ENCODE measurements at places on chromosomes 7 and 10.

- no peak for DNase-seq
Measured at GRCh38 chr10:124253006-124253405, 159.6 kb upstream of the CHST15 start.

DNA sequence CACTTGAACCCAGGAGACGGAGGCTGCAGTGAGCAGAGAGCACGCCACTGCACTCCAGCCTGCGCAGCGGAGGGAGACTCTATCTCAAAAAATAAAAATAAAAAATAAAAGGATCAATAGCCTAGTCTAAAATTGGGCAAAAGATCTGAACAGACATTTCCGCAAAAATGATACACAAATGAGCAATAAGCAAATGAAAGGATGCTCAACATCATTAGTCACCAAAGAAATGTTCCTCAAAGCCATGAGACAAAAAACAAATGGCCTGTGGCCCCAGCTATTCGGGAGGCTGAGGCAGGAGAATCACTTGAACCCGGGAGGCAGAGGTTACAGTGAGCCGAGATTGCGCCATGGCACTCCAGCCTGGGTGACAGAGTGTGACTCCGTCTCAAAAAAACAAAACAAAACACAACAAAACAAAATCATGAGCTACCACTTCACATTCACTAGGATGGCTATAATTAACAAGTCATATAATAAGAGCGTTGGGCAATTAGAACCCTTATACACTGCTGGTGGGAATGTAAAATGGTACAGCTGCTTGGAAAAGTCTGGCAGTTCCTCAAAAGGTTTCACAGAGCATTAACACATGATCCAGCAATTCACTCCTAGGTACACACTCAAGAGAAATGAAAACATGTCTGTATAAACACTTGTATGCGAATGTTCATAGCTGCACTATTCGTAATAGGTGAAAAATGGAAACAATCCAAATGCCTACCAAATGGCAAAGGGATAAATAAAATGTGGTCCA, 3.1 kb downstream of the DAGLB start:
- no peak for DNase-seq

DNA sequence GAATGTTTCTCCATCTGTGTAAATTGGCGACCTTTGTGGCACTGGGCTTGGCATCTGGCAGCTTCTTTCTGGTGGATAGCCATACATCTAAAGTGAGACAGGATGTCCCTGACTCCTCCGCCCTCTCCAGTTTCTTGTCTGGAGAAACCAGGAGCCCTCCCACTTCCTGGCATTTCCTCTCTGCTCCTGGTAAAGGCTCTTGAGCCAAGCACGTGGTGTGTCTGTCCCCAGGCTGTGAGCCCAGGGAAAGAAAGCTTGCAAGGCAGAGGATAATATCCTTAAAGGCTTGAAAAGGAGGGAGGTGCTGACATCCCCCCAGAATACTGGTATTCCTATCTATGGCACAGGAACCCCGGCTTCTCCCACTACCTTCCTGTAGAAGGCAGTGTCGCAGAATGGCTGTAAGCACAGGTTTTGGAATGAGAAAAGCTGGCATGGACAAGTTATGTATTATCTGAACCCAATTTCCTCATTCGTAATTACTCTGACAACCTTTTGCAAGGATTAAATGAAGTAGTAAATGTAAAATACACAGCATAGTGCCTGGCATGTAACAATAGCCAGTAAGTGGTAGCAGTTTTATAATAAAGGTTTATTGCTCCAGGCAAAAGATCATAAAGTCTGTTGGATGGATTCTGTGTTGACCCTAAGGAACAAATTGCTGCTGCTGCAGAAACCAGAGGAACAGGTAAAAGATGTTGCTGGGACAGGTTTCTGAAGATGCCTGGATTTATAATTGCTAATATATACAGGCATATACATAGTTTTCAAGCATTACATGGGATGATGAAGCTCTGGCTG, 11.8 kb upstream of the ACSL5 start:
- DNase-seq = no peak

DNA sequence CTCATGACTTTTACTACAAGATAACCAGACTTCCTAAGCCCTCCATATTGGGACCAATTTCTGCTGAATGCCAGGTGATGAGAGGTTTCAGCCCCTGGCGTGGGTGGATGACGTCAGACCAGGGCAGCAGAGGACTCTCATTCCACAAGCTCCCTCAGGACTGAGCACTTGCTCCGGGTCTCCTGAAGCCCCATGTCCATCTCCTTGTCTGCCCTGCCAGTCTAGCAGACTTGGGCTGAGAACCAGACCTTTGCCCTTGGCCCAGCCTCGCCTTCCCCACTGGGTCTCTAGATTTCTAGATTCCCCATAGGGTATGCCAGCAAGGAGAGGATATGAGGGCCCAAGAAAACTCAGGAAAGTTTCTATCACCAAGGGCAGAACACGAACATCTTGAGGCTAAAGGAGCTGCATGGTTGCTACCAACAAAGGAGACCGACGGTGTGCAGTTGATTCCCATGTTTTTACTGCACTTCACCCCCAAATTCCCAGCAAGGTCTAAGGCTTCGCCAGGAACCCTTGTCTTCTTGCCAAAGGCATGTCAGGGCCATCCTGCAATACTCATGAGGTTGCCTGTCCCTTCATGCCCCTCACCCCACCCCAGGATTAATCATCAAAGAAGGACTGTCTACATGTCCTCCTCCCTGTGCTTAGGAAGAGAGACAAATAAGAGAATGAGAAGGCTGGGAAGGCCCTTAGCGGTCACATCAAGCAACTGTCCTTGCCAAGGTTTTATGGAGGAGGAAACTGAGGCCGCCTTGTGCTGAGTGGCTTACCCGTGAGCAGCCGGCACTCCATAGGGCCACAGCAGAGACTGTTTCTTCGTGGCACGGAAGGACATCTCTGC, 96.5 kb upstream of the MACROH2A2 start:
- no peak for DNase-seq

DNA sequence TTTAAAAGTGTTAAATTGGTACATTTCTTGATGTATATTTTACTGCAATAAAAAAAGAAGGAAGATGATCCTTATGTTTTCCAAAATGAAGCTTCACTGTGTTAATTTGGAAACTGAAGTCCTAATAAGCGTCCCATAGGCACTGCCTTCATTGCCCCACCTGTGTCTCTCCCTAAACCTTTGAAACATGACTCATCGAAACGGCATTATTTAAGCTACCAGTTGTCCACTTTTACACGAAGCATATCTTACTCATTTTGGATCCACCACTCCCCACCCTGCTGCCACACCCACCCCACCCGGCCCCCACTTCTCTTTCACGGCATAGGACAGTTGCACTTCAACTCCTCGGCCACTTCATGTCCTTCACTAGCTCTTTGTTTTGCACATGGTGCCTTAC, 85.5 kb downstream of the KIAA1549 start:
- DNase-seq = no peak

GRCh38 chr7:45874408-45875131, 1.7 kb upstream of the CCDC201 start:
- no peak for DNase-seq

DNA sequence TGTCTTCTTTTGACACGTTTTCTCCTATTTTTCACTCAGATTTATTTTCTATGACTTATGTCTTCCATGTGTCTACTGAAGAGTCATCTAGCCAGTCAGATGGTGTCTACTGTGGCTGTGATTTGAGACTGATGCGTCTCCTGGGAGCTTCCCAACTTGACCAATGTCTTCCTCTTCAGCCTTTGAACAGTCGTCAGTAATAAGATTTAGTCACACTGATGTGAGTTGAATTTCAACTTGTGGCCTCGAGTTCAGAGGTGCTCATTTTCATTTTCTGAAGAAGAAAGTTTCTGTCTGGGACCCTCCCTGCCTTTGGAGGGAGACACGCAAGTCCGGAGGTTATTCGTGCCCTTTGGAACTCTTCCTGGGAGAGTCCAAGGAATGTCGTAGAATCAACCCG, 221.9 kb upstream of the INHBA start:
- no peak for DNase-seq

GRCh38 chr7:84612981-84613681, 418.5 kb upstream of the SEMA3A start:
- DNase-seq = no peak

GRCh38 chr10:4981722-4982471, 18.7 kb downstream of the AKR1C1 start:
- DNase-seq = no peak

DNA sequence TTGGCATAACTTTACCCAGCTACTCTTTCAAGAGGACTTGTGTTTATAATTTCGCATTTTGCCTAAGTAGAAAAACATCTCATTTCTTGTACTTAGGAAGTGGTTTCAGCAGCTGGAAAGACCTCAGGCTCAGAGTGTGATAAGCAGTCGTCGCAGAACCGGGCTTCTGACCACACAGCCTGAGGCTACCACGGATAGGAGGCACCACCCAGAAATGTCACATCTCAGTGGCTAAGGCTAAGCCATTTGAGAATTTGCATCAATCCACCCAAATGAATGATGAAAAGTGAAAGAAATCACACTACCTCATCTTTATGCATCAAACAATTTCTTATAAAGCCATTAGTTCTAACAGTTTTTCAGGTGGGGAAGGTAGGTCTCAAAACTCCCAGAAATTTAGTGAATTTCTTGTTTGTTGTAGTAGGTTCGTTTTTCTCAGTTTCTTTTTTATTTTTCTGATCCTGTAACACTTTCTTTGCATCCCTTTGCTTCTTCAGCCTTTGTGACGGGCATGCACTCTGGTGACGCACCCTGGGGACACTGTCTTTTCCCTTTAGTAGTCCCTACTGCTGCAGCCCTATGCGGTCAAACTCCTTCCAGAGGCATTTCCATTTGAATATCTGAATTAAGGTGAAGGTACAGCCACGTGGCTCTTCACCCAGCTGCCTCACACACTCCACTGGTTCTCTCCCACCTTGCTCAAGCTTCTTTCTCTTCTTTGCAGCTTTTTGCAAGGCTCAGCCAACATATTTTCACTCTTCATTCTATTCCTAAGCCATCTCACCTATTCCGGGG, 68.5 kb downstream of the MAP3K8 start:
- no peak for DNase-seq

- no peak for DNase-seq
Measured at GRCh38 chr7:51351661-51352060, 35.1 kb upstream of the COBL start.

GRCh38 chr10:132690401-132690800, 95.5 kb downstream of the NKX6-2 start:
- DNase-seq = no peak

DNA sequence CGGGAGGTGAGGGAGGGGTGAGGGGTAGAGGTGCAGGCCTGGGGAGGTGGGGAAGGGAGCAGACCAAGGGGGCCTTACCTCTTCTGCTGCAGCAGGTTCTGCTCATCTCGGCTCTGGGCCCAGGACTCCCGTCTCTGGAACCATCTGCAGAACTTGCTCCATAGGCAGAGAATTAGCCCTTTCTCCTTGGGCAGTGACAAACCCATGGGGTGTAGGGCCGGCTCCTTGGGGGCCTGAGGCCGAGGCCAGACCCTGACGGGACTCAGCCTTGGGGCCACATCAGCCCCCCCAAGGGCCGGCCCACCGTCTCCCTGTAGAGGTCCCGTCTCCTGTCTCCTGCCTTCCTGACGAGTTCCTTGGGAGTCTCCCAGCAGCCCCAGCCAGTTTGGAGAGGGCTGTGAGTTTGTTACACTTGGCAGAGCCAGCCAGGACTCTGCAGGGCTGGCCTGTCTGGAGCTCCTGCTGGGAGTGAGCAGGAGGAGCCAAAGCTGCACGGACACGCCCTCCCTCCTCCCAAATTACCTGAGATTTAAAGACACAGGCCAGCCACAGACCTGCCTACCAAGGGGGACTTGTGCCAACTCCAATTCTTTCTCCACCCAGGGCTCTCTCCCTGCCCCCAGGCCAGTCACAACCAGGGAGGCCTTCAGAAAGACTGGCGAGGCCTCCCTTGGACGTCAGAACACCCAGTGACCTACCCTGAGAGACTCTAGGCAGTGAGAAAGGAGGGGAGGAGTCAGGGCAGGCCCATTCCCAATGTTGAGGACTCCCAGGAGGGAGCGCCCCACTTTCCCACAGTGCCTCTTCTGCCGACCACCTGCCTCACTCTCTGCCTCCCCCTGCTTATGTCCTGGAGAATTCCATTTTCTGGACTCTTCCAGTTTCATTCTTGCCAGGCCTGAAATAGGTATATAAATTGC, at the start of gene TRPV6:
Gene TRPV6 (minus strand): TSS at position 435 of the 920 bp plus-strand sequence.
- DNase-seq = no peak

- no peak for DNase-seq
Measured at GRCh38 chr10:48307711-48308018, 1.2 kb downstream of the MAPK8 start.

DNA sequence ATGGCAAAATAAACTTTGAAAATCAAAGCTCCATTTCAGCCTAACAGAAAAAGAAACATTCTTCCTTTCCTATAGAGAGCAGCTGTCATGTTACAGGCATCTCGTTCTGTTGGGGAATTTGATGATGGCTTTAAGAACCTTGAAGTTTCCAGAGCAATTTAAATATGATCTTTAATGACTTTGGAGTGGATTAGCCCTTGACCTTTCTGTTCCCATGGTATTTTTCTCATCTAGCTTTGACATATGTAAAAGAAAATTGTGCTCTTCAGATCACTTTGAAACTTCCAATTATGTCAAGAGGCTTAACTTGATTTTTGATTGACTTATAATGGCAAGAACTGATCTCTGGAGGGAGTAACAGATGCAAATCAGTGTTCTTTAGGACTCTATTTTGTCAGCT, 157.6 kb upstream of the SEMA3E start:
- no peak for DNase-seq

DNA sequence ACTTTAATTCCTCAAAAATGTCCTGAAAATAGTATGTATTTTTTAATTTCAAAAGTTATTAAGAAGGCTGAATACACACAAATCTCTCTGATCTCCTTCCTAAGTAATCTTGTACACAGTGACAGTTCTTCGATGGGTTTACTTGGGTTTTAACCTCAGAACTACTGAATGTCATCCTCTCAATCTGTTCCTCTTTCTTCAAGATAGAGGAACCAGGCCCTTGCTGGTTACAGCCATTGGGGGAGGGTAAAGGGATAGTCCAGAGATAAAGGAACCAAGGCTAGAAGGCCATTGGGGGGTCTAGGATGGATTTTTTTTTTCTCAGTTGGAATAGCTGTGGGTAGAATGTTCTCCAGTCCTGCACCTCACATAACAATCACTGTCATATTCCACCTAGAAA, 224.9 kb downstream of the SKIDA1 start:
- no peak for DNase-seq

DNA sequence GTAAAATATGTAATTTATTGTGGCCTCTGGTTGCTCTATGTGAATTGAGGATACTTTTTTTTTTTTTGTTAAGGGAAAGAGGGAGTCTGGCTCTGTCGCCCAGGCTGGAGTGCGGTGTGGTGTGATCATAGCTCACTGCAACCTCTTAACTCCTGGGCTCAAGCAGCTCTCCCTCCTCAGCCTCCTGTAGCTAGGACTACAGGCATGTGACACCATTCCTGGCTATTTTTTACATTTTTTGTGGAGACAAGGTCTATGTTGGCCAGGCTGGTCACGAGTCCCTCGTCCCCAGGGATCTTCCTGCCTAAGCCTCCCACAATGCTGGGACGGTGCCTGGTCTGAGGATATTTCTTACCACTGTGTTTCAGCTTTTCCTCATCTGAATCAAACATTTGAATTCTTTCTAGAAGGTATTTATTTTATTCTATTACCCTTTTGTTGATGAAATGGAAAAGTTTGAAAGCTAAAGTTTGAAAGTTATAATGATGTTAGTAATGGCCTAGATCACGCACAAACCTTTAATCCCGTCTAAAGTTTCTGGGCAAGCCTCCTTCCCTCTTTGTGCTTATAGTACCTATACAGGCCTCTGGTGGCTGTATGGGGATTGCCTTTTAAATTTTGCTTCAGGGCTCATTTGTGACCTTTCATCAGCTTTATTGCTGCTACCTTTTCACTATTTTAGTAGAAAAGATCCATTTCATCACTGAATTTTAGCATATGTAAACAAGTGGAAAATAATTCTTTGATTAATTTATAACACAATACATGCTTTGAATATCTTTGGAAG, 2.0 kb downstream of the IFRD1 start:
- DNase-seq = no peak
